ENCODE measurements at places on chromosomes 12 and 14. TPM values are rescaled to one million over a fixed set of nuclear protein-coding genes. Genes with fewer than 3 reads are reported as not detected.
A peak's percentile ranks its signal among the peaks of the same experiment; 100 is the strongest.

The KLHDC1 gene
- 4.6 TPM for total RNA-seq

The TAS2R31 gene
- total RNA-seq = not detected

The B4GALNT3 gene
- 1.9 TPM for total RNA-seq

The IPO4 gene
- total RNA-seq = 73.2 TPM

The TMCC3 gene
- 47.0 TPM for total RNA-seq

The OTOGL gene
- 0.04 TPM for total RNA-seq

The ST8SIA1 gene
- 2.5 TPM for total RNA-seq

DNA sequence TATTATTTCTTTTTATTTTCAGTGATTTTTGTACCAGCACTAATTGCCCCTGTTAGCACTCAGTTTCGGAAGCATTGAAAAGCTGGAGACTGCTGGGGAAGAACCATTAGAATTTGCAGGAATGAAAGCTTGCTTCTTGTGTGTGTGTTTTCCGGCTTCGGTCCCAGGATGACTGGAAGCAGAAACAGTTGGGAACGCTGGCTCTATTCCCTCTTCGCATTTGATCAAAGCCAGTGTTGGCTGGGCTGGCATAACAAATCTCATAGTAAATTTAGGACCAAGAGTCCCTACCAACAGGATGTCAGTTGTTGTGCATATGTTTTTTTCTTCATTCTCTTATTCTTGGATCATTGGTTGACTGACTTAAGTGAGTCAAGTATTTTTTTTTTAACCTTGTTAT lies 53.6 kb upstream of the TRAF3 start:
- no peak for DNase-seq

GRCh38 chr12:47107446-47107845 lies 27.7 kb upstream of the AMIGO2 start:
- no peak for DNase-seq

GRCh38 chr14:60008042-60008441 lies 83.7 kb upstream of the PCNX4 start:
- DNase-seq = no peak

DNA sequence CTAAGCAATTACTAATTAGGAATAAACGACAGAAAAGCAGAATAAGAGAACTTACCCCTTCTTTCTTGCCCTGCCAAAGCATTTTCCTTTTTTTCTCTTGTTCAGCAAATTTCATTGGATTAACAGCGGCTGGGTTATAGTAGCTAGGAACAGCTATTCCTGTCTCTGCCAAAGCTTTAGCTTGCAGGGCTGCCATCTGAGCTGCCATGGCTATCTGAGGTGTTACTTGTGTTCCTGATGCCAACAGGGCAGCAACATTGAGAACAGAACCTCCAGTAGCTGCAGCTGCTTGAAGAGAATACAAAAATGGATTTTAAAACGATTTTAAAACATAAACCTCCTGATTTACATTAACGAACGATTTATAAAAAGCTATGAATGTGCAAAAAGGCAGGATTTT lies 7.4 kb upstream of the ZCCHC8 start:
- no peak for DNase-seq

GRCh38 chr12:18886962-18887361 lies 149.0 kb downstream of the CAPZA3 start:
- DNase-seq = no peak

GRCh38 chr12:52029685-52030084 lies 21.6 kb upstream of the NR4A1 start:
- DNase-seq = no peak

DNA sequence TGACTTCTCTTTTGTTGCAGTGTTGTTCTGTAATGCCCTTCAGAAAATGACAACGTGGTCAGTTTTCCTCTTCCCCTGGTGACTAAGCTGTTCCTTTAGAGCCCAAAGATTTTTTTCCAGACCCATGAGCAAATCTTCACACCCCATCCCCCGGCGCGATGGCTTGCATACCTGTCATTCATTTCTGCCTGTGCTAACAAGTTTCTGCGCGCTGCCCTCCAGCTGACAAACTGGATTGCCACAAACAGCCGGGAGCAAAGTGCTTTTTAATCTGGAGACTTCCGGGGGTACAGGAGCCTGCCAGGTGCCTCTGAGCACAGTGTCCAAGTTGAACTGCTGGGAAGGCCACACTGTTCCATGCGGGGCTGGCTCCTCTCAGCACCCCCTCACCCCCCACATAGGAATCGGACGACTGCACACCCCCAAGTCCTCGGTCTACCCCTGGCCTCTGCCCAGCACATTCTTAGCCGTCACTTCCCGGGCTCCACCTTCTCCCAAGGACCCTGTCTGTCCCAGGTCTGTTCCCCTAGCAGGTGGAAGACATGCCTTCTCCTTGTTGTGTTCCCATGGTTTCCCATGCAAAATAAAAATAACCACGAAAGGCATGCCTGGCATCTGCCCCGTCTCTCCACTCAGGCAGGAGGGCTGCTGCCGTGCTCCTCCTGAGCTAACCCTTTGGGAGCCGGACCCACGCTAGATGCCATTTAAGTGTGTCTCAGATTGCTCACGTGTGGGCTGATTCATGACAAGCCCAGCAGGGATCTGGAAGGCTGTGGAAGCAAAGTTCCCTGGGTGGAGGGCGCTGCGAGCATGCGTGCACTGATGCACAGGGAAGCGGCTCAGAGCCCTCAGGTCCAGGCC lies 14.1 kb downstream of the RILPL1 start:
- DNase-seq = peak; percentile 77

GRCh38 chr14:60183138-60183537 lies 17.9 kb upstream of the DHRS7 start:
- no peak for DNase-seq

GRCh38 chr14:93490001-93490400 lies 59.3 kb downstream of the UNC79 start:
- no peak for DNase-seq

GRCh38 chr12:6773590-6774351 lies 1.5 kb downstream of the LAG3 start:
- DNase-seq = no peak

DNA sequence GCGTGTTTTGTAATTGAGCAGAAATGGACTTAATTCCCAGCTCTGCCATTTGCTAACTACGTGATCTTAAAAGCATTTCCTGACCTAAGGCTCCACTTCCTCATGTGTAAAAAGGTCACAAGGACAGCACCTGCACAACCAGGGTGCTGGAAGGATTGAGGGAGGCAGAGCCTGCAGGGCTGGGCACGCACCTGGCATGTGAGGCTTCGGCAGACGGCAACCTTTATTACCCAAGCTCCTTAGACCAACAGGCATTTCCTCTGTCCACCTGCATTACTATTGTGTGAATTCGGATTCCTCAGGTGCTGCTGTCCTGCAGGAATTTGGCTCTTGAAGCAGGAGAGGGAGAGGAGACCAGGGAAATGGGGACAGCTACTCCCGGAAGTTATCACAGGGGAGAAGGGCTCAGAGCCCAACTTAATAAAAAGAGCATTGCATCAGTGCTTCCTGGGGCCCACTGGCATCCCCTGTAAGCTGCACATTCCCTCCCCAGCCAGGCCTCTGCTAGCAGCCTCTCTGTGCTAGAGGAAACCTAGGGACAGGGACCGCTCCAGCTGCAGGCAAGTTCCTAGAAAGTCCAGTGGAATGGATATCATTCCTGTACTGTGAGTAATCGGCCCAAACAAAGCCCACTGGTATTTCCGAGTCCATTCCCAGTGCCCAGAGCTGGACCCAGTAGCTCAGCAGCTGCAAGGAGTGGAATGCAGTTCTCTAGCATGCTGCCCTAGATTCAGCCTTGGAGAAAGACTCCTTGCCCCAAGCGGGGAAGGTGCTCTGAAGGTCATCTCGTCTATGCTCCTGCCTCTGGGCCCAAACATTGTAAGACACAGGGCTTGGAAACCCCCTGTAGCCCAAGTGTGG lies 157.1 kb upstream of the CCND2 start:
- DNase-seq = no peak

Measured in gastrocnemius medialis (tissue), 4 donors.